ENCODE measurements at places on chromosomes 3 and 15.

GRCh38 chr3:161263057-161263456 is 41.9 kb downstream of the NMD3 start:
- DNase-seq: no peak

- no peak for DNase-seq
These were observed 26.8 kb downstream of the RPN1 start for GRCh38 chr3:128623762-128624176.

DNA sequence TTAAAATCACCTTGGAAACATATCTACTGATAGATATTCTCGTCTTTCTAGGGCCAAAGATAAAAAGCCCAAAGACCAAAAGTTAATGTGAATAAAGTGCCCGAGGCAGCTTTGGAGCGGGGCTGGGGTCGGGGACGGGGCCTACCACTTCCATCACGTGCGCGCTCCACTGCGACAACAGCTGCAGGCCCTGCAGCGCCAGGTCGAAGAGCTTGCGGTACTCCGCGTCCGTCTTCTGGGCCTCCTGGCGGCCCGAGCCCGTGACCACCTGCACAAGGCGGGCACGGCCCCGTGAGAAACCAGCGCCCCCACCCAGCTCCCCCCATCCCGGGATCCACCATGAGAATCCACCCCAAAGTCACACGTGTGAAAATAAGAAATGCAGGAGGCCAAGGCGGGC is 52.4 kb downstream of the CYFIP1 start:
- DNase-seq: no peak

GRCh38 chr15:38332711-38333110 is 80.1 kb downstream of the SPRED1 start:
- DNase-seq: no peak

- no peak for DNase-seq
These were observed 1001.1 kb upstream of the NR2F2 start for GRCh38 chr15:95329362-95329761.

- DNase-seq: no peak
These were observed 30.9 kb downstream of the KY start for GRCh38 chr3:134619884-134620445.

DNA sequence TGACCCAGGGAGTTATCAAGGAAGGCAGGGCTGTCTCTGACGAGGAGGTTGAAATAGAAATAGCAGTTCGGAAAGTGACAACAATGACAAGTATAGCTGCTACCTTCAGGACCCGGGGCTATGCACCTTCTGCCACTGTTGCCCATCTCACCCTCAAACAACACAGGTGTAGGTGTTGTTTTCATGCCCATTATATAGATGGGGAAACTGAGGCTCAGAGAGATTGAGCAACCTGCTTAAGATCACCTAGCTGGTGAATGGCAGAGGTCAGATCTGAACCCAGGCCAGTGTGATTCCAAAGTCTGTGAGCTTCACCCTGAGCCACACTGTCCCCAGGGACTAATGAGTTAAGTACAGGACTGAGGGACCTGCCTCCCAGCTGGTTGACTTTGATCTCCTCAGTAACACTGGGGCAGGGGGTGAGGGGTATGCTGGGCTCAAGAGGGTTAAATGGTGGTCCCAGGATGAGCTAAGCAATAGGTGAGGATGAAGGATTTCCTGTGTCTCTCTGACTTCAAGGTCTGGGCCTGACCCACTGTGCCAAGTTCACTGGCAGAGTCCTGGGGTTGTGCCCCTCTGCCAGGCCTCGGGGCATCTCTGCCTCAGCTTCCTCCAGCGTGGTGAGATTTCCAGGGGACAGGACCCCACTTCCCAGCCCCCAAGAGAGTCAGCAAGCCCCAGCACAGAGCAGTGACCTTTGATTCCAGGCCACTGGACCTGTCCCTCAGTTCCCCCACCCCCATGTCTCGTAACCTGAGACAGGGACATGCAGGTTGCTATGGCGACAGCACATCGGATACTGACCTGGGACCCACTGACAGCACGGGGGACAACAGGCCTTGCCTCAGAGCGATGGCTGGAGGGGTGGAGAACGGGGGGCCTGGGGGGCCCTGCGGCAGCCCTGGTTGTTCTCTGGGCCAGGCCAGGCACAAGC is 35.0 kb downstream of the ATP2B2 start:
- DNase-seq: no peak

DNA sequence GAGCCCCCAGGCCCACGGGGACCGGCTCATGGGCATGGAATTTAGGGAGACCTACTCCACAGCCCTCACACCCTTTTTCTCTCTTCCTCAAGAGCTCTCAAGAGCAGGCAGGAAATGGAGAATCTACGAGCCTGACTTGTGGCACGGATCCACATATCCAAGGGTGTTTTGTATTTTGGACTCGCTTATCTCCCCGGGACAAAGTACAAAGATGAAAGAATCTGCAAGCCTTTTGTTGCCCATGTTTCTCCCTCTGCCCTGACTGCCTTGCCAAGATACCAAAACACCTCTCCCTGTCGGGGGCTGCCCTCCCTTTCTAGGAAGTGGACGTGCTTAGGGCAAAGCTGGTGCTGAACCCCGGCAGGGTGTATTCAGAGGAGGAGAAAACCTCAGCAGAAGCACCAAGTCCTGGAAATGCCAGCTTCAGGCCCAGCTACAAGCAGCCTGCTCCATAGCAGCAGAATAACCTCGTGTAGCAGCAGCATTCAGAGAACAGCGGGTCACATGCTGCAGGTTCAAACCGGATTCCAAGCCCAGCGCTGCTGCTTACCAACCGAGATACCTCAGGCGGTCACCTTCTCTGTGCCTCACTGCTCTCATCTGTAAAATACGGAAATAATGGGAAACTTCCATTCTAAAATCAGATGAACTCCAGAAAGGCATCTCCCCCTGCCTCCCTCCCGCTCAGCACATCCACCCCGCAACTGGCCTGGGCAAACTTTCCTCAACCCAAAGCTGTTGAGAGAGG is 35.2 kb downstream of the DNASE1L3 start:
- no peak for DNase-seq

DNA sequence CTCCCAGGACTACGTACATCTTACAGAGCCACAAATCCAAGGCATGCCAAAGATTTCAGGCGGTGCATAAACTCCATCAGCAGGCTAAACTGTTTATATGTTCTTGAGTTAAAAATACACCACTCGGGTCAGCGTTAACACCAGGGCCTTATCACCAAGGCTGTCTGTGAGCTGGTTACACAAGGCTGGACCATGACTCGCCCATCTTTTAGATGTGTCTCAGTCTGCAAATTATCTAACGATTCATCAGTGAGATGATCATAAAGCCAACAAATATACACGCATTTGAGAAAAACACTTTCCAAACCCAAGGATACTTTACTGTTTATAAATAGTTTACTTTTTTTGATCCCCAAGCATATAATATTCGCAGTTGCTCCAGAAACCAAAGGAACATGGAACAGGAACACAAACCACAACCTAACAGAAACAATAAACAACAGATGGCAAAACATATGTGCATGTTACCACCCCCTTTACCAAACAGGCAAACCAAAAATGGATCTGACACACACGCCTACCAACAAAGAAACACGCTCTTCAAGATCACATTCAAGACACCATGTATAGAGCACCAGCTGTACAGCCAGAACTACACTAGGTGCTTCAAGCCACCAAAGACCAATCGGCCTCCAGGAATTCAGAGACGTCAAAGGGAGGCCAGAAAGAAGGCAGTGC is 15.4 kb downstream of the LRIG1 start:
- no peak for DNase-seq

- DNase-seq: no peak
These were observed 35.3 kb downstream of the ZNF385D start for GRCh38 chr3:21715662-21716061.

DNA sequence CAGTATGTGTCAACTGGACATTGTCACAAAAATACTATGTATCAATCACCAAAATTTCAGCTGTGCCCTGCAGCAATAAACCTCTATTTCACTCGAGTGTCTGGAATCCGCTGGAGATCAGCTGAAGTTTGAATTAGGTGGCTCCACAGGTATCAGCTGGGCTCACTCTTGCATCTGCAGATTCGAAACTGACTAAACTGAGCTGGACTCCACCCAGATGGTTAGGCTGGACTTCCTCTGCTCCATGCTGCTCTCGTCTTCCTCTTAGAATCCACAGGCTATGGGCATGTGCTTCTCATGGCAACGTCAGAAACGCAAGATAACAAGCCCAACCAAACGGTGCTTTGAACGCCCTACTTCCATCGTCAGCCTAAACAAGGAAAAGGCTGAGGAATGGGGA is 565.3 kb upstream of the ROBO2 start:
- DNase-seq: no peak

DNA sequence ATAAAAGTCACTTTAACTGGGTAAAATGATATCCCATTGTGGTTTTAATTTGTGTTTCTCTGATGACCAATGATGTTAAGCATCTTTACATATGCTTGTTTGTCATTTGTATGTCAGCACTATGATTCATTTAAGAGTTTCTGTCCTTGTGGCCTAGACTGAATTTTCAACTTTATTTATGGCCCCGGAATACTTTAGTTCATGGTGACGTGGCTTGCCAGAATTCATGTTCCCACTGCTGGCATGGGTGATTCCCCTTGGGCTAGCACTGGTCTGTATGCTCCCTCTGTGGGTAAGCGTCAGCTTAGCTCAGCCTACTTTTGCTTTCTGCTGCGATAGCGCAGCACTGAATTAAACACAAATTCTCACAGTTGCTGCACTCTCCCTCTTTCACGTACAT is 436.3 kb upstream of the SGO1 start:
- DNase-seq: peak; percentile 29

DNA sequence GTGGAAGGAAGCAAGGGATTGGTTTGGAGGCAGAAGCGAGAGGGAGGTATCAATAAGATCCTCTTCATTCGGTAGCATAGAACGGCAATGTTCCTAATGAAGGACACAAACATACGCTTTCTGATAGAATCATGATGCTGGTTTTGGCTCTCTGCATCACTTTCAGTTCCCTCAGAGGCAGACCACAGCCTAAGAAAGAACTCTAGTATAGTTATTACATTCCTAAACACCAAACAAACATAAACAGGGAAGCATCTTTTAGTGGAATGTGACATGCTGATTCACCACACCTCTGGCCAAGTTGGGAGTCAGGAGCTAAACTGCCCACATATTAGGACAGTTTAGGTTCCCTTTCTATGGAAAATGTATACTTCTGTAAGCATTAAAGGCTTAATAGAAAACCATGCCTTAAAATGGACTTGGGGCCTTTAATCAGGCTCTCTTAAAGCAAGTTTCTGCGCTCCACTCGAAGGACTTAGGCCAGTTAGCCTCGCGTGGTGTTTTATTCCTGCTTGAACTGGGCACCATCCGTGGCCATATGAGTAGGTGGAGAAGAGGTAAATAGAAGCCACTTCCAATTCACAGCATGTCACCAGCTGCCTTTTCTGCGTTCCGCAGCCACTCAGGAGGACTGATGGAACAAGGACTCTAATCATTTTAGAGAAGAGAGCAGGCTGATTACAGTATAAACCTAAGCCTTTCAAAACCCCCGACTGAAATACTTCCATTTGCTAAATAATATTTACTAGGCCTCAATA is 53.7 kb downstream of the CD47 start:
- DNase-seq: no peak

GRCh38 chr3:50193746-50194127 is 2.3 kb downstream of the GNAT1 start:
- no peak for DNase-seq

- no peak for DNase-seq
These were observed 94.0 kb downstream of the CORO2B start for GRCh38 chr15:68672781-68673205.

GRCh38 chr3:155161640-155162292 is 81.6 kb downstream of the MME start:
- DNase-seq: no peak

- DNase-seq: no peak
These were observed 166.0 kb upstream of the LPP start for GRCh38 chr3:187987924-187988323.

- DNase-seq: no peak
These were observed 391.1 kb downstream of the FGF12 start for GRCh38 chr3:192336286-192336685.

GRCh38 chr3:24493746-24494617 is 668 bp downstream of the THRB start:
- no peak for DNase-seq

GRCh38 chr3:79846148-79846933 is 78.5 kb upstream of the ROBO1 start:
- no peak for DNase-seq

DNA sequence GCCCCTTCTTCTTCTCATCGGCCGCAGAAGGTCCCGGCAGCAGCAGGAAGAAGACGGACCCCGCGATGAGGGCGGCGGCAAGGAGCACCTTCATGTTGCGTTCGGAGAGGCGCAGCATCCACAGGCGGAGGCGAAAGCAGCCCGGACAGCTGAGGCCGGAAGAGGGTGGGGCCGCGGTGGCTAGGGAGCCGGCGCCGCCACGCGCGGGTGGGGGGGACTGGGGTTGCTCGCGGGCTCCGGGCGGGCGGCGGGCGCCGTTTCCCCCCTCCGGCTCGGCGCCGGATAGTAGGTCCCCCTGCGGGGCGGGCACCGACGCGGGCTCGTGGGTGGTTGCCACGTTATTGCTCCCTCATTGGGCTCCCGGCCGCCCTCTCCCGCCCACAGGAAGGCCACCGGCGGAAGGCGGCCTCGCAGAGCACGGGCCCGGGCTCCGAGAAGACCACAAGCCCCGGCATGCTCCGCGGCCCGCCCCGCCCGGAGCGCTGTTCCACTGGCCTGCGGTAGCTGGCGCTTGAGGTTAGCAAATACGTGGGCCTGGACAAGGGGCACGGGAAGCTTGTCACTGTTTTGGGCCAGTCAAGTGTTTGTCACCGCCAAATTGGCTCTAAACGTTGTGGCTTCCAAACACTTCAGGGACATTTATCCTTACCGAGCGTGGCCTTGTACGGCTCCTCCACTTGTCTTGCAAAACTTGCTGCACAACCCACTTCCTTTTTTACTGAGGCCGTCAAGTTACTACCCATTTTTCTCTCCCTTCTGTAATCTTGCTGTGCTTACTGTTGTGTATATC is at the start of gene PPIB:
TSS of gene PPIB (minus strand) at position 154 of the 790 bp plus-strand sequence. CDS start at position 118, 36 bp downstream.
- peak; percentile 94 for DNase-seq

- no peak for DNase-seq
These were observed 54.9 kb upstream of the LRTM1 start for GRCh38 chr3:54982807-54983206.

- no peak for DNase-seq
These were observed 19.2 kb upstream of the MEF2A start for GRCh38 chr15:99546441-99547100.

DNA sequence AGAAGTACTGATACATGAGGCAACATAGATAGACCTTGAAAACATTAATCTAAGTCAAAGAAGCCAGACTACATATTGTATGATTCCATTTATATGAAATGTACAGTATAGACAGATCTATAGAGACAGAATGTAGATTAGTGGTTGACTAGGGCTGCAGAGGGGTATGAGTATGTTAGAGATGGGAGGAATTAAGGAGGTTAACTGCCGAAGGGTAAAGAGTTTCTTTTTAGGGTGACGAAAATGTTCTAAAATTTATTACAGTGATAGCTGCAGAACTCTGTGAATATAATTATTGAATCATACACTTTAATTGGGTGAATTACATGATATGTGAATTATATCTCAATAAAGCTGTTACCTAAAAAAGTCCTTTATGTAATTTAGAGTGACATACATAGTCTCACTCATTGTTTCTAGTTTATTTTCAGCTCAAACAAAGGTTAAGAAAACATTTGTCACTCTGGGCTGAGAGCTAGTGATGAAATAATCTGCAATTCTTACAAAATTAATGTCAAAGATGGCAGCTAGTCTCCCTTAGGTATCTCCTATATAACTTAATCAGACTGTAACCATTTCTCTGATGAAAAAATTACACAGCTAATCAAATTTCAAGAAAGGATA is 61.4 kb downstream of the DENND4A start:
- no peak for DNase-seq

All from amniotic stem cell (primary cell).